Activated naive CD8-positive, alpha-beta T cell treated with anti-CD3 and anti-CD28 coated beads, Interleukin-2, amount 10 ng/mL, durations not matched to agents 7 days and 5 days (primary cell): ENCODE measurements at places on chromosomes 12 and 14.

GRCh38 chr12:97960741-97961608, 498.4 kb downstream of the RMST start:
- DNase-seq, result no peak

DNA sequence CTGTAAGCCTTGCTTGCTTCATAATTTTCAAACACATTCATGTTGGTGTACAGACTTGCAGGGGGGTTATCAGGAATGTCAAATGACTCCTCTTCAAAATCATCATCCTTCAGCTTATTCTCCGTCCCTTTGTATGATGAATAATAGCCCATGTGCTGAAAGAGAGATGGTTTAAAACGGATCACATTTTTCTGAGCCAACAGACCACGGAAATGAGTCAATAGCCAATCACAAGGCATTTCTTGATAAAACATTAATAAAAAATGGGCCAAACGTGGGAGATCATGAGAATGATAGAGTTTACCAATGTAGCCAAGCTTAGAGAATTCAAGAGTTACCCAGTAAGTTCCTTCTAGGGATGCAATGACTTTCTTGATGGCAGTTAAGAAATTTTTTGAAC, 105.5 kb downstream of the NTS start:
- DNase-seq, result no peak

GRCh38 chr12:101021442-101021841, 188.6 kb downstream of the SLC5A8 start:
- no peak for DNase-seq

- DNase-seq, result no peak
Observed at GRCh38 chr12:96482086-96482485, 7.3 kb upstream of the CFAP54 start.
